Tibial nerve (tissue), 4 donors: ENCODE measurements at places on chromosomes 11 and 22. TPM values are rescaled to one million over a fixed set of nuclear protein-coding genes. Genes with fewer than 3 reads are reported as not detected.

- no peaks in the 10 kb centered on the region for H3K27me3 ChIP-seq
- DNase-seq: peak; percentile 83
- H3K36me3 ChIP-seq: no peaks in the 10 kb centered on the region
- peak overlapping the region; percentile 96 for H3K27ac ChIP-seq
- peak overlapping the region; percentile 39 for H3K4me3 ChIP-seq
- H3K4me1 ChIP-seq: peaks cover 83% of the 10 kb centered on the region
Observed at GRCh38 chr22:36156515-36157419, 3.8 kb downstream of the APOL3 start.

GRCh38 chr11:85810871-85811611 is at the start of gene SYTL2:
TSS of gene SYTL2 (minus strand) at chr11:85811141. CDS start at chr11:85757725, 53,416 bp downstream.
- no peaks in the 10 kb centered on the region for H3K4me1 ChIP-seq
- peak within 1 kb of the TSS; percentile 68 for H3K4me3 ChIP-seq
- H3K27me3 ChIP-seq: no peaks in the 10 kb centered on the region
- peak within 1 kb of the TSS; percentile 24 for H3K27ac ChIP-seq
- DNase-seq: peak; percentile 8
- no peaks in the 10 kb centered on the region for H3K36me3 ChIP-seq

- H3K4me3 ChIP-seq: peak overlapping the region; percentile 95
- H3K4me1 ChIP-seq: peaks cover 46% of the 10 kb centered on the region
- H3K27ac ChIP-seq: peak overlapping the region; percentile 96
- no peaks in the 10 kb centered on the region for H3K36me3 ChIP-seq
- no peaks in the 10 kb centered on the region for H3K27me3 ChIP-seq
- peak; percentile 20 for DNase-seq
Observed at GRCh38 chr11:9575260-9576240, 2.1 kb downstream of the WEE1 start.

DNA sequence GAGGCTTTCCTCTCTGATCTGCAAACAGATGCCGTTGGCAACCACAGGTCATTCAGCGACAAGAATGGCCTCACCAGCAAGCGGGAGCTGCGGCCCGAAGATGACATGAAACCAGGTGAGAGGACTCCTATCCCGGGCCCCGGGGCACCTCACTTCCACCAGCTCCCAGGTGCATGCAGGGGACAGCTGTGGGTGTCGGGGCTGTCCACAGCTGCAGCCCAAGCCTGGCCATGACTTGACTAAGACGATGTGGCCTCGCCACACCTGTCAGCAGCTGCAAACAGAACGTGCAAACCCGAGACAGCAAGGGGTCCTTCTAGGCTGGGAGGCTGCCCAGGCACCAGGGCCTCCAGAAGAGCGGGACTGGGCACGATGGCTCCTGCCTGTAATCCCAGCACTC is 3.6 kb downstream of the GAL start:
- H3K4me3 ChIP-seq: no peak overlapping the region
- peaks cover 57% of the 10 kb centered on the region for H3K27me3 ChIP-seq
- no peak overlapping the region for H3K27ac ChIP-seq
- no peaks in the 10 kb centered on the region for H3K36me3 ChIP-seq
- H3K4me1 ChIP-seq: no peaks in the 10 kb centered on the region

DNA sequence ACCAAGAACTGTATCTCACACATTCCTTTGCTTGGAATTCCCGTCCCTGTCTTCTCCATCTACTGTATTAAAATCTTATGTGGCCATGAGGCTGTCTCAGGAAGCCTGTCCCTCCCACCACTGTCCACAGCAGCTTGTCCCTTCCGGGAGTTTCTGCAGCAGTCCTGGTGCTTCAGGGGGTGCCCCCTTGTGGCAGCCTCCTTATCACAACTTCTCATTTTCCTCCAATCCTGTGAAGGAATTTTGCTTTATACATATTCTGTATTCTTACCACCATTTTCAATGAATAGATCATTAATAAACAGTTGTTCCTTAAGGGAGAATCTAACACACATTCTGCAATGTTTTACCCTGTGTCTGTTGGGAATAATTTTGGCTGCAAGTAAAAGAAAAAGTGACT is 220.4 kb upstream of the RAG2 start:
- H3K4me3 ChIP-seq: no peak overlapping the region
- H3K4me1 ChIP-seq: no peaks in the 10 kb centered on the region
- no peaks in the 10 kb centered on the region for H3K36me3 ChIP-seq
- DNase-seq: no peak
- H3K27me3 ChIP-seq: no peaks in the 10 kb centered on the region

- no peaks in the 10 kb centered on the region for H3K36me3 ChIP-seq
- no peaks in the 10 kb centered on the region for H3K4me1 ChIP-seq
- DNase-seq: no peak
- no peak overlapping the region for H3K4me3 ChIP-seq
Observed at GRCh38 chr11:2768471-2769408, 68.9 kb upstream of the KCNQ1OT1 start.

DNA sequence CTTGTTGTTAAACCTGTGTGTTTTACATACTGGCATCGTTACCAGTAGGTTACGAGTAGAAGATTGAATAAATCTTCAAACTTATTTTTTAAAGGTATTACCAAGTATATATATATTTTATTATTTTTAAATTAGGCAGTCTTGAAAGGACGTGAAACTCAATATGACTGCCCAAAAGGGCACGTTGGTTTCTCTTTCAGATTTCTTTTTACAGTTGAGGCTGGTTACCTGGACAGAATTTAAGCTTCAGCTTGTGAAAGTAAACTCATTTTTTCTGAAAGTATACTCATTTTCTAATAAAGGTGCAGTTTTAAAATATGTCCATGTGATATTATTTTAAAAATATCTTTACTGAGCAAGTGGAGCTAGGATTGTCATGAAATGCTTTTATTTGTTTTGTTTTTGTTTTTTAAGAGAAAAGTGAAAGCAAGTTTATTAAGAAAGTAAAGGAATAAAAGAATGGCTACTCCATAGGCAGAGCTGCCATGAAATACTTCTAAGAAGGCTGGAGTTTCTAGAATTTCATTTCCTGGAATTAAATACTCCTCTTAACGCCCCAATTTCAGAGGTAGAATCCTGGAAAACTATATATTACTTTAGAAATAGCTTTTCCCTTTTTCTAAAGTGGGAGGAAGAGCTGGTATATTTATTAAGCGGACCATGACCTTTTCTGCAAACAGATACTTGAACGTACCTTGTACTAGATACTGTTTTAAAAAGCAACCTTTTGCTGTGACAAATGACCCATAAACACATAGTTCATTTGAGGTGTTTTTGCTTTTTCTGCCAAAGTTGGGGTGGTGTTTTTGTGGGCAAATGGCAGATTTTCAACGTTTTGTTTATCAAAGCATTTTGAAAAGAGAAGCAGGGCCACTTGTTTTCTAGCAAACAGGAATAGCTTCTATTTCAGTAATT is 1.9 kb downstream of the FBXO7 start:
- DNase-seq: no peak
- peak overlapping the region; percentile 76 for H3K4me3 ChIP-seq
- H3K27ac ChIP-seq: peak overlapping the region; percentile 93
- no peaks in the 10 kb centered on the region for H3K27me3 ChIP-seq

DNA sequence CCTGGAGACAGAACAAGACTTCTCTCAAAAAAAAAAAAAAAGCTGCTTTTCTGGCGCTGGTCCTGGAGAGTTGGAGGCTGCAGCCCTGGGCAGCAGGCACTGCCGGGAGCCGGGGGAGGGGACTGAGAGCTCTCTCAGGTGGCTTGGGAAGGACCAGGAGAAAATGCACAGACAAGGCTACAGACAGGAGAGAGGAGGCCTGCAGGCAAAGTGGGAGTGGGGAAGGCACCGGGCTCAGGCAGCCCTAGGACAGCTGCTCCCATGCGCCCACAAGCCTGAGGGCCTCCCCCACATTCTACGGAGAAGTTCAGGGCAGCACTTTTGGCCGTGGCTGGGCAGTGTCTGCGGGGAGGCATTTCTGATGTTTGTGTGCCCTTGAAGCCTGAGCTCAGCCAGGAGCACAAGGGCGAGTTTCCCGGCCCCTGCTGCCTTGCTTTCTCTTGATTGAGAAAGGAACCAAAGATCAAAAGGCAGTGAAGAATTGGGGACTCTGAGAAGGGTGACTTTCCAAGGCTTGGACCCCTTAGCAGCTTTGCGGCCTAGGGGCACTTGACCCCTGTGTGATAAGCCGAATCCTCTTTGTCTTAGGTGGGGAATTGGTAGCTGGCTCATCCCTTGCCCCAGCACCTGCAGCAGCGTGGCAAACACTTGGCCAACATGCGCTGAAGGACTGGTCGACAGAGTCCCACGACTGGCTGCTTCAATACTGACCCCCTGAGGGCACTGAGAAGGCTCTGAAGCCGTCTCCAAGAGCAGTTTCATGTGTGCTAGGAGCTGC is 35.3 kb downstream of the PPM1F start:
- no peaks in the 10 kb centered on the region for H3K4me1 ChIP-seq
- peak overlapping the region; percentile 47 for H3K27ac ChIP-seq
- no peak overlapping the region for H3K4me3 ChIP-seq
- no peak for DNase-seq

- no peak overlapping the region for H3K27ac ChIP-seq
- no peak for DNase-seq
- H3K4me3 ChIP-seq: no peak overlapping the region
- H3K4me1 ChIP-seq: no peaks in the 10 kb centered on the region
- H3K36me3 ChIP-seq: no peaks in the 10 kb centered on the region
Observed at GRCh38 chr11:78390809-78391208, 26.8 kb downstream of the GAB2 start.

DNA sequence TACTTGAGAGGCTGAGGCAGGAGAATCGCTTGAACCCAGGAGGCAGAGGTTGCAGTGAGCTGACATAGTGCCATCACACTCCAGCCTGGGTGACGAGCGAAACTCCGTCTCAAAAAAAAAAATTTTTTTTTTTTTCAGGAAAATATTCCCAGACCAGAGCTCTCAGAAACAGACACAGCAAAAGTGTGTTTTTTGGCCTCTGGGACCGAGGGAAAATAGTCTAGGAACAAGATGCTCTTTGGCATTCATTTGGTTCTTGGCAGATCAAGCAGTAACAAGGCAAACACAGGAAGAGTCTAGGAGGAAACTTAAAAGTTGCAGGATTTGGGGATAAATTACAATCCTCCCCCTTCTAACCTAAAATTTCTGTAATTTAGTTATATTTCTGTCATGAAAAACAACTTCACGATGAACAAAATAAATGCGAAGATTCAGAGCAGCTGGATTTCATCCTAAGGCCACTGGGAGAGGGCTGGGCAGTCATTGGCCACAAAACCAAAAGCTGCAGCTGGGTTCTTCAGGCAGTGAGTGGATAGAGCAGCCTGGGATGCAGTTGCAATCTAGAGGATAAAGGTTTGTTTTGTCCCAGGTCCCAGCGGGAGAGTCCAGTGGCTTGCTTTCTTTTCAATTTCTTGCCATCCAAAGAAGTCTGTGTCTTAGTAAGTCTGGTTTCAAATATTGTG is 19.7 kb downstream of the ATG16L2 start:
- no peak overlapping the region for H3K4me3 ChIP-seq
- peak overlapping the region; percentile 82 for H3K27ac ChIP-seq
- no peaks in the 10 kb centered on the region for H3K27me3 ChIP-seq
- peaks cover 33% of the 10 kb centered on the region for H3K36me3 ChIP-seq
- DNase-seq: peak; percentile 78

GRCh38 chr22:49208768-49209252 is 618.9 kb downstream of the BRD1 start:
- no peak for DNase-seq
- no peaks in the 10 kb centered on the region for H3K36me3 ChIP-seq
- no peak overlapping the region for H3K4me3 ChIP-seq
- H3K27me3 ChIP-seq: no peaks in the 10 kb centered on the region
- no peaks in the 10 kb centered on the region for H3K4me1 ChIP-seq

GRCh38 chr11:87019613-87020271 is 18.0 kb upstream of the TMEM135 start:
- DNase-seq: no peak
- no peak overlapping the region for H3K27ac ChIP-seq
- no peaks in the 10 kb centered on the region for H3K27me3 ChIP-seq
- no peaks in the 10 kb centered on the region for H3K36me3 ChIP-seq
- no peak overlapping the region for H3K4me3 ChIP-seq
- no peaks in the 10 kb centered on the region for H3K4me1 ChIP-seq

DNA sequence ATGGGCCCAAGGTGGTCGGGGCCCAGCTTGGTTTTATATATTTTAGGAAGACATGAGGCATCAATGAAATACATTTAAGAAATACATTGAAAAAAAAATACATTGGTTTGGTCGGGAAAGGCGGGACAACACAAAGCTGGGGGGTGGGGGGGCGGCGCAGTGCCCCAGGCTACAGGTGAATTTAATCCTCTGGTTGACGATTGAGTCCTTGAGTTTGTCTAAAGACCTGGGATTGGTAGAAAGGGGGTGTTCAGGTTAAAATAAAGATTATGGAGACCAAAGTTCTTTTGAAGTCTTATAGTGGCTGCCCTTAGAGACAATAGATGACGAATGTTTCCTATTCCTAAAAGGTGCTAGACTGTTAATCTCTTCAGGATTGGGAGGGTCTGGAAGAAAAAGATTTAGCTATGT is 3.1 kb downstream of the IFITM1 start:
- DNase-seq: no peak
- no peak overlapping the region for H3K4me3 ChIP-seq
- peaks cover 49% of the 10 kb centered on the region for H3K4me1 ChIP-seq
- no peaks in the 10 kb centered on the region for H3K27me3 ChIP-seq

- no peaks in the 10 kb centered on the region for H3K27me3 ChIP-seq
- peaks cover 12% of the 10 kb centered on the region for H3K4me1 ChIP-seq
- peak within 1 kb of the TSS; percentile 72 for H3K27ac ChIP-seq
- peak; percentile 70 for DNase-seq
Observed at GRCh38 chr11:236774-237767, at the start of gene PSMD13. TSS of gene PSMD13 (plus strand) at chr11:236976. CDS start at chr11:237050, 74 bp downstream.

GRCh38 chr11:63768237-63769041 is at the start of gene ZFTA:
TSS of gene ZFTA (minus strand) at chr11:63768775. CDS start at chr11:63768622, 153 bp downstream.
- peaks cover 40% of the 10 kb centered on the region for H3K4me1 ChIP-seq
- peak within 1 kb of the TSS; percentile 57 for H3K4me3 ChIP-seq
- H3K27ac ChIP-seq: peak within 1 kb of the TSS; percentile 95
- H3K36me3 ChIP-seq: no peaks in the 10 kb centered on the region
- no peaks in the 10 kb centered on the region for H3K27me3 ChIP-seq

GRCh38 chr11:33329705-33330329 is 72.6 kb downstream of the HIPK3 start:
- no peak overlapping the region for H3K4me3 ChIP-seq
- peaks cover 37% of the 10 kb centered on the region for H3K4me1 ChIP-seq
- no peaks in the 10 kb centered on the region for H3K27me3 ChIP-seq
- peak; percentile 21 for DNase-seq

The ANKK1 gene
- 0.30 TPM for total RNA-seq

The NAALAD2 gene
- total RNA-seq: 9.8 TPM

The MAPK11 gene
- 22.8 TPM for total RNA-seq

The OR52H1 gene
- not detected for total RNA-seq

The ABCC8 gene
- 1.3 TPM for total RNA-seq

The TCN2 gene
- 38.2 TPM for total RNA-seq

The TEX12 gene
- total RNA-seq: not detected

The SAA4 gene
- total RNA-seq: not detected

The CADM1 gene
- total RNA-seq: 17.1 TPM

The CFL1 gene
- 481 TPM for total RNA-seq

The DMC1 gene
- 2.1 TPM for total RNA-seq

The TMEM191C gene
- 5.4 TPM for total RNA-seq
